ENCODE measurements at places on chromosomes 13 and 19.

GRCh38 chr13:48334534-48335127, 31.1 kb downstream of the RB1 start:
- no peak for DNase-seq

- no peak for DNase-seq
These were observed 113.2 kb downstream of the ESD start for GRCh38 chr13:46683676-46684260.

DNA sequence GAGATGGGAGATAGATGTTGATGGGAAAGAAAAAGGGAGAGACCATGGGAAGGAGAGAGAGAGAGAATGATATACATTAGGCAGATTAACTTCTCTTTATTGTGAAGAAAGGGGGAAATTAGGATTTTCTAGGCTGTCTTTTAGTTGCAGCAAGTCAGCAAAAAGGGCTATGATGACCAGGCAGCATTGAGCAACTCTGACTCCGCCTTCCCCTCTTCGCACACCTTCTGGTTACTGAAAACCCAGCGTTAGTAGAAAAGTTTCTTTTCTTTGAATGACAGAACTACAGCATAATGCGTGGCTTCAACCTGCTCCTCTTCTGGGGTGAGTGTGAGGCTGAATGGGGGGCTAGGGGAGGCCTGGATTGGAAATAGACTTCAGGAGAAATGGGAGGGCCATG, at the start of gene ADGRE1:
Gene ADGRE1, plus strand, starts transcription at position 264 of the 400 bp plus-strand sequence. Its CDS starts 30 bp downstream, at position 294.
- DNase-seq: no peak

DNA sequence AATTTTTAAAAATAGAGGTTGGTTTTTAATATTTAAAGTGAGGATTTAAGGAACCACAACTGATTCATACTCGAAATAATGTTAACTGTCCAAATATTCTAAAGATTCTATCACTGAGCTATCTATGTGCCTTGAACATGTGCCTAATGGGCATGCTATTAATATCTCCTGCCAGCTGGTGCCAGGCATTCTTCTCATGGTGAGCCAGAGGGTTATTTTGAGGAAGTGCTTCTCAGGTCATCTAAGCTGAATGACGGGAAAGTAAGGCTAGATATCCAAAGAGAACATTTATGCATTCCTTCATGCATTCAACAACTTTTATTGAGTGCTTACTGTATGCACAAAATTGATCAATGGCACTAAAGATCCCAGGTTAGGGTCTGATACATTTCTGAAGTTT, 138.2 kb downstream of the PIBF1 start:
- DNase-seq: no peak

- no peak for DNase-seq
These were observed 10.1 kb upstream of the ZNRF4 start for GRCh38 chr19:5445071-5445470.

DNA sequence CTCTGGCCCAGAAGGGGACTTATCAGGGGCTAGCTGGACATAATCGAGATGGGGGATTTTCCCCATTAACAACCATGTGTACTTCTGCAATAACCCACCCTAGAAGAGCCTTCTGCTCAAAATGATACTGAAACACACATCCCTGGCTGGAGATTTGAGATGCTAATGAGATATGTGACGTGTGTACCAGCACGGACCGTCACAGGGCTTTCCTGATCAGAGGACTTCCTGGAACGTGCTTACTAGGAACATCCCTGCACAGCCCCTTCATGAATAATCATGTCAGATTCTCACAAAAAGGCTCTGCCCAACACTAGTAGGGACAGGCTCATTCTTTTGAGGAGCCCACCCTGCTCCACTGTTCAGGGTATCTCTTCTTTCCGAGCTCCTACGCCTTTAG, 6.5 kb upstream of the ERVV-1 start:
- no peak for DNase-seq

DNA sequence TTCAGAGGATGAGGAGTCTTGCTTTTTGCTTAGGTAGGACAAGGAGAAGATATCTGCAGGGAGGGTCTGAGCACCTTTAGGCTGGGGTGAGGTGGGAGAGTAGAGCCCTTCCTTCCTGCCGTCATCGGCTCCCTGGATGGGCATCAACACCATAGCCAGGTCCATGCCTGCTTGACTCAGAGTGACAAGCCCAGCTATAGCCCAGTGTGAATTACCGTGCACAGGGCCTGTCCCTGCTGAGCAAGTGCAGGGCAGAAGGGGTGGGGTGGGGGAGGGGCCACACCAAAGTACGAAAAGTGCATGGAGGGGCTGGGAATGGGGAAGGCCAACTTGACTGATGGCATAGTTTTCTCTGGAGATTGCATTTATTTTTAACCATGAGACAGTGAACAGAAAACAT, 30.3 kb upstream of the RNF113B start:
- DNase-seq: no peak

GRCh38 chr19:21907516-21907915, 71.5 kb upstream of the ZNF43 start:
- DNase-seq: no peak

- DNase-seq: no peak
These were observed 15.8 kb upstream of the DPF1 start for GRCh38 chr19:38239816-38240215.

- DNase-seq: no peak
These were observed 5.3 kb downstream of the ELF1 start for GRCh38 chr13:41013835-41014234.

DNA sequence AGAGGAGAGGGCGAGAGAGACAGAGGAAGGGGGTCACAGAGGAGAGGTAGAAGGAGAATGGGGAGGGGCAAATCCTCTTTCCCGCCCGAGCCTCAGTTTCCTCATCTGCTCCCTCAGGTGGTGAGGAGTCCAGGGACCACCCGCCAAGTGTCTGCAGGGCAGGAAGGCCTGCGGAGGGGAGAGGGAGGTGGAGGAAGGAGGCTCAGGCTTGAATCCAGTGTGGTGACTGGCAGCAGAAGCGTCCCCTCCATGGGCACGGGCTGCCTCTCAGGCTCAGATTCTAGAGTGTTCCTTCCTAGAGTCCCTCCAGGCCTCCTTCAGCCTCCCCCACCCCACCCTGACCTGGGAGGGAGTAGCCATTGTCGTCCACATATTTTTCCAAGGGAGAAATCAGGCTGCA, 16.5 kb upstream of the GARIN5A start:
- no peak for DNase-seq

DNA sequence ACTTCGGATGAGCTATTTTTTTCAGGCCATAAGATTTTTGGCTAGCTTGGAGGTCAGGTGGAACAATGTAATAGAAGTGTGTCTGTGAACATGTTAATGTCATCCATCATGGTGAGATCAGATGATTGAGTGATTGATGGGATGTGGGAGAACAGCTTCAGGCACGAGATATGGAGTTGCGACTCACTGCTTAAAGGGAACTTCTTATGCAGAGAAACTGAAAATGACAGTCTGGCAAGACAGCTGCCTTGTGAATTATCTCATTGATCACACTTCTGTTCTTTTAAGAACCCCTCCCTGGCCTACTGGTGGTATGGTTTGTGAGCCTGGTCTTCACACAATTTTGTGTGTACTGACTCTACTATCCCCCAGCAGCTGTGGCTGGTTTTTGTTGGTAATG, 96.0 kb downstream of the OLFM4 start:
- no peak for DNase-seq

GRCh38 chr13:65553096-65553727, 1676.9 kb downstream of the PCDH9 start:
- DNase-seq: no peak

DNA sequence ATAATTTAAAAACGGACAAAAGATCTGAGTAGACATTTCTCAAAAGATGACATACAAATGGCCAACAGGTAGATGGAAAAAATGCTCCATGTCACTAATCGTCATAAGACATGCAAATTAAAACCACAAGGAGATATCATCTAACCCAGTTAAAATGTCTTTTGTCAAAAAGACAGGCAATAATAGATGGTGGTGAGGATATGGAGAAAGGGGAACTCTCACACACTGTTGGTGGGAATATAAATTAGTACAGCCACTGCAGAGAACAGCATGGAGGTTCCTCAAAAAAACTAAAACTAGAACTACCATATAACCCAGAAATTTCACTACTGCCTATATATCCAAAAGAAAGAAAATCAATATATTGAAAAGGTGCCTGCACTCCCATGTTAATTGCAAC, 37.9 kb downstream of the OR10H4 start:
- DNase-seq: no peak

DNA sequence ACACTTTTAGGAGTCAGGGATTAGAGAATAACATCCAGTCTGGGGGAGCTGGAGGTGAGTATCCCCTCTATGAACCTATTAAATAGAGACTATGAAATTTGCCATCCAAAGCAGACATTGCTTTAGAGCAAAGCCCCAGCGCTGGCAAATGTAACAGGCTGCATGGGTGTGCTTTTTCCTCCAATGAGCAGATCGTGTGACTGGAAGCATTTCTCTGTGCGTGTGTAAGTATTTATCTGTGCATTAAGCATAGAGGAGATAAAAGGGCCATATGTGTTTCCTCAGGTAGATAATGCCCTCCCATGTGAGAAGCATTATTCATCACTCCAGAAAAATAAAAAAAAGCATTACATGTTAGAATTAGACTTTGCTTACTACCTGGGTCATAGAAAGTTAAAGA, 924 bp downstream of the TNFSF13B start:
- no peak for DNase-seq

GRCh38 chr19:13983213-13983889, 22.8 kb downstream of the RFX1 start:
- DNase-seq: no peak

DNA sequence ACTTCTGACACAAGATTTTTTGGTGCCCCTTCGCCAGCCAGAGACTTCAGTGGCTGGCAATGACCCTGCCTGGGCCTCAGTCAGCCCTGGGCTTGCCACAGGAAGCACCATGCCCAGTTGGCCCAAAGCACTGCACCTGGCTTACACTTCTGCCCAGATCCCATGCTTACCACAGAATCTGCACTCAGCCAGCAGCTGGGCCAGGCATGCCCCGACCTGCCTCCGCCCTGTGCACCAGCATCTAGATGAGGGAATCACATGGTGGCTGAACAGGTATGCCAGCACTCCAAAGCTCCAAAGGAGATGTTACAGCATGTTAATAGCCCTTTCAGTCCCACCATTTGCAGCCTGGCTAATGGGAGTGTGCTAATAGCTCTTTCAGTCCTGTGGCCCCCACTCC, 690.9 kb downstream of the SLITRK6 start:
- DNase-seq: no peak

- DNase-seq: no peak
These were observed 14.6 kb upstream of the USE1 start for GRCh38 chr19:17200408-17201079.

- DNase-seq: no peak
These were observed 164.5 kb downstream of the TEX29 start for GRCh38 chr13:111484959-111485358.

GRCh38 chr13:113748101-113748861, 10.7 kb upstream of the TMEM255B start:
- DNase-seq: no peak

- DNase-seq: no peak
These were observed 10.1 kb downstream of the POGLUT2 start for GRCh38 chr13:102788683-102789082.

GRCh38 chr13:112959701-112960542, 9.1 kb upstream of the MCF2L start:
- no peak for DNase-seq

GRCh38 chr13:24624801-24625231, 55.4 kb upstream of the ATP12A start:
- no peak for DNase-seq

Measured in right kidney (tissue), 9 donors.